ENCODE measurements at places on chromosomes 7 and 10.

- no peak for DNase-seq
Measured at GRCh38 chr7:1591396-1591795, 21.6 kb upstream of the PSMG3 start.

DNA sequence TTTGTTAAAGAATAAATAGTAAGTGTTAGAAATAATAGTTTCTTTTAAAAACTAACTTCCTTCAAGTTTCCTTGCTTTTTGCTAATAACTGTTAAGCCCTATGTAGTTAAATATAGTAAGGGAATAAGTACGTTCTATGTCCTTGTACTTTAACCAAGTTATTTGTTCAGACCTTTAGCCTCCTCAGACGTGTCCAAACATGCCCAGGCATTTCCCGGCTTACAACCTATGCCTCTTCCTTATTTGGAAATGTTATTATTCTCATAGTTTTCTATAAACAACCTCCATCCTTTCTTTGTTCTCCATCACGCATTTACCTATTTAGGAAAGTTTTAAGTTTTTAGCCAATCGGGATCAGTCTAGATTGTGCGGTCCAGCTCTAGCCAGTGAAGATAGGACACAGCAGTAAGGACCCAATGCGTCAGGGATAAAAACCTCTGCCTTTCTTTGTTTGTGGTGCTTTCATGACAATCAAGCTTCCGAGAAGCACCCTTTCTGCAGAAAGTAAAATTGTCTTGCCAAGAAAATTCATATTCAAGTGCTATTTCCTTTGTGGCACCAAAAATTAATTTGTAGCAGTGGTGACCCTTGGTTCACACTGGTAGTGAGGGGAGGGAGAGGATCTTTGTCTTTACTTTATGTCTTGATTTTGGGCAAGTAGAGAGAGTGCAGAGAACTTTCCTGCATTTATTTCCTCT lies 851.3 kb upstream of the POM121L12 start:
- DNase-seq = no peak

DNA sequence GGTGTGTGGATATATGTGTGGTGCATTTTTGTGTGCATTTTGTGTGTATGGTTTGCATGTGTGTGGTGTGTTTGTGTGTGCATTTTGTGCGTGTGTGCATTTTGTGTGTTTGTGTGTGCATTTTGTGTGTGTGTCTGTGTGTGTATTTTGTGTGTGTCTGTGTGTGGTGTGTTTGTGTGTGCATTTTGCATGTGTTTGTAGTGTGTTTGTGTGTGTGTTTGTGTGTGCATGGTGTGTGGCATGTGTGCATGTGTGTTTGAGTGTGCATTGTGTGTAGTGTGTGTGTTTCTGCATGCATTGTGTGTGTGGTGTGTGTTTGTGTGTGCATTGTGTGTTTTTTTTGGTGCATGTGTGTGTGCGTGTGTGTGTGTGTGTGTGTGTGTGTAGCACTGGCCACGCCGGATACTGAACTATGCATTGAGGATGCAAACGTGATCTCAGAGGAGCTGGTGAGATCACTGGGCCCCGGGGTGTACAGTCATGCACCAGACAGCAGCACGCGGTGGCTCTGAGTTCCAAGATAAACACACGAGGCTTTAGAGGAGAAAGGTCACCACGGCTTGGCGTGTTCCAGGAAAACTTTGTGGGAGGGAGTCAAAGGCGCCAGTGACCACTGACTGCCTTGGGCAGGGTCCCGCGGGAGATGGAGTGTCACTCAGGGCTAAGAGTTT lies 106.6 kb upstream of the SHH start:
- DNase-seq = no peak

- DNase-seq = no peak
Measured at GRCh38 chr7:35492451-35493175, 202.3 kb downstream of the HERPUD2 start.

DNA sequence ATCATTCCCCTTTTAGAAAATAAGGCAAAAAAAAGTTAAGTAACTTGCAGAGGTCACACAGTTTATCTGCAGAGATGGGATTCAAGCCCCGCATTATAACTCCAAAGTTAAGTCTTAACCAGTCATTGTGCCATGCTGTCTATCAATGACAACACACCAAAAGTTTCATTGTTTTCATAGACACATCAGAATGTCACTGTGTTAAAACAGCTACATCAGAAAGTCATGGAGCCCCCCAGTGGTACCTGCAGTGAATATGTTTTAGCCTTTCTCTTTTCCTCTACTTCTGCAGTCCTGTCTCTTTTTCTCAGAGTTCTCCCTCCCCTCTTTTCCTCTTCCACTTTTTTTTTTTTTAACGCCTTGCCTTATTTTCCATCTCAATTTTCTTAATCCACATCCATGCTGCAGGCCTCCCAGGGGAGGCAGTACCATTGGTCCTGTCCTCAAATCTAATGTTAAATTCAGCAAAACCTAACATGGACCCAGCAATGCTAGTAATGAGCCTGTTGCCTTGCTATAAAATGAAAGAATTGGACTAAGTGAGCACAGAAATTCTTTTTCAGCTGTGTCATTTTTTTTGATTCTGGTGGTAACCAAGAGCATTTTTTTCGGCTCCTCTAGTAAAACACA lies 3.8 kb upstream of the NRCAM start:
- DNase-seq = no peak

GRCh38 chr7:156503196-156503595 lies 137.4 kb upstream of the RNF32 start:
- no peak for DNase-seq

GRCh38 chr10:80526742-80527141 lies 11.0 kb upstream of the SH2D4B start:
- no peak for DNase-seq

- DNase-seq = no peak
Measured at GRCh38 chr10:3701491-3701890, 83.5 kb downstream of the KLF6 start.

- no peak for DNase-seq
Measured at GRCh38 chr7:114645451-114645850, 230.8 kb downstream of the FOXP2 start.

DNA sequence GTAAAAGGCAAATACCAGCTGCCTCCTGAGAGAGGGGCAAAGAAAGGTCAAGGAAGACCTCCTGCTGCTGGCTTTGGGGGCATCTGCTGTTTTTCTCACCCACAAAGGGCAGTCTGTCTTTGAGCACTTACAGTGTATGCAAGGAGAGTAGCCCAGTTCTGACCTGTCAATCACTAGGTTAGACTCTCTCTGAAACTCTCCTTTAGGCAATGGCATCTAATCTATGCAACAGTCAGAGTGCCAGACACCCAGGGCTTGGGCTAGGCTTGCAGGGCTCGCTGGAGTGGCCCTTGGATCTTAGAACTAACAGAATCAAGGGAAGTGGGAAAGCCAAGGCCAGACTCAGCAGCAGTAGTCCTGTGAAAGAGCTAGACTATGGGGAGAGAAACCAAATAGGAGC lies 522.9 kb downstream of the NRG3 start:
- DNase-seq = no peak

- no peak for DNase-seq
Measured at GRCh38 chr10:17736223-17736622, 15.8 kb upstream of the TMEM236 start.

GRCh38 chr7:29588900-29589696 lies 25.5 kb downstream of the PRR15 start:
- DNase-seq = no peak

DNA sequence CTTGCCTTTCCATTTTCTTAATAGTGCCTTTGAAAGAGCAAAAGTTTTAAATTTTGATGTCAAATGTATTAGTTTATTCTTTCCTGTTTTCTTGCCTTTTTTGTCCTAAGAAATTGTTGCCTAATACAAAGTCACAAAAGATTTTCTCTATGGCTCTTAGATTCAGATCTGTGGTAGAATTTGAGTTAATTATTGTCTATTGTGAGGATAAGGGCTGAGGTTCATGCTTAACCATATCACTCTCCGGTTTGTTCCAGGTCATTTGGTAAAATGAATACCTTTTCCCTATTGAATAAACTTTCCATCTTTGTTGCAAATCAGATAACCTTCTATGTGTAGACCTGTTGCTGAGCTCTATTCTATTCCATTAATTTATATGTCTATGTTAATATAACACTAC lies 96.0 kb downstream of the NOD1 start:
- no peak for DNase-seq

DNA sequence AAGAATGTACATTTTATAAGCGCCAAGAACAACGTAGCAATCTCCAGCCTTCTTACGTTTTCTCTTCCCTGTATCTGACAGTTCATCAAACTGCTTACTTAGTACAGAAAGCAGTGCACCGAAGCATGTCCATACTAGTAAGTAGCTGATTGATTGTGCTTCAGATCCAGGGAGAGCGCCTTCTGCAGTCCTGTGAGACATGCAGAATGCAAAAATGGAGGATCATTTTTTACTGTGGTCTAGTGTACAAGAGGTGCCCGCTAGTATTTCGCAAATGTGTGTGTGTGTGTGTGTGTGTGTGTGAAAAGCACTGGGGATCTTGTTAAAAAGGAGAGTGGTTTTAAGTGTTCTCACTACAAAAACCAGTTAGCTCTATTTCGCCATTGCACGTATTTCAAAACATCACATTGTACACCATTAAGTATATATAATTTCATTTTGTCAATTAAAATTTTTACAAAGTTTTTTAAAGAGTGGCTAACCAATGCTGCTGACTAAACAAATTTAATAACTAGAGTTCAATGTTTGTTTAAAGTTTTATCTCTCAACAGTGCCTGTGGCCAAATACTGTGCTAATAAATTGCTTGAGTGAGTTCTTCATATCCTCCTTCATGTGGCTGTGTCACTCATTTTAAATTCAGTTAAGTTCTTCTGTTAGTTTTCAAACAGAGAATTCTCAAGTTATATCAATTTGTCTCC lies 99.6 kb downstream of the ZMYND11 start:
- no peak for DNase-seq

DNA sequence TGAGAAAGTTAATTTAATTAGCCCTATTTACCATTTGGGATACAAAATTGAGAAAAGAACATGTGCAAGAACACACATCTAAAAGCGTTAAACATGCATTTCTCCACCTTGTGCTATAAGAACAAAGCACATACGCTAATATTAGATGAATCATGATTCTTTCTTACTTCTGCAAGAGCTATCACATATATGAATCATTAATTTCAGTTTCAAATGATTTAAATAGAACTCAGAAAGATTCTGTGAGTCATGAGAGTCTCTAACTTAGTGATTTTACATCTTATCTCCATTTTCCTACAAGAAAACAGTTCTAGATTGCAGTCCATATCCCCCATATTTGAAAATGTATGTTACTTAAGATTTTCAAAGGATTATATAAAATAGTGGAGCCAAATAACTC lies 173.9 kb downstream of the RNLS start:
- no peak for DNase-seq

DNA sequence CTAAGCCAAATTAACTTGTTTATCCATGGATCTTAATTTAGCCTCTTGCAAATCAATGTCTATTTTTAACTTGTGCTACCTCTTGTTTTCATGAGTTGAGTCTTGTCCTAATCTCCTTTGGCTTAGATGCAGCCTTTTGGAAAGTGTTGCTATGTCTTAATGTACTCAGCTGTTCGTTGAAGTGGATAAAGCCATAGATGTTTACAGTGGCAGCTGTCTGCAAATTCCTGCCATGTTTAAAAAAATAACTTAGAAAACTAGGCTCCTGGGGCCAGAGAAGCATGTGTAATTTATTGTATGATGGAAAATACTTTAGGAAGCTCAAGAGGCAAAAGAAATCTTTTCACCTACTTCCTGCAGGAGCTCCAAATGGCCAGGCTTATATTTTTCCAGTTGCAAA lies 253.1 kb upstream of the RHOBTB1 start:
- no peak for DNase-seq

- no peak for DNase-seq
Measured at GRCh38 chr7:147653456-147653855, 937.1 kb upstream of the C7orf33 start.

DNA sequence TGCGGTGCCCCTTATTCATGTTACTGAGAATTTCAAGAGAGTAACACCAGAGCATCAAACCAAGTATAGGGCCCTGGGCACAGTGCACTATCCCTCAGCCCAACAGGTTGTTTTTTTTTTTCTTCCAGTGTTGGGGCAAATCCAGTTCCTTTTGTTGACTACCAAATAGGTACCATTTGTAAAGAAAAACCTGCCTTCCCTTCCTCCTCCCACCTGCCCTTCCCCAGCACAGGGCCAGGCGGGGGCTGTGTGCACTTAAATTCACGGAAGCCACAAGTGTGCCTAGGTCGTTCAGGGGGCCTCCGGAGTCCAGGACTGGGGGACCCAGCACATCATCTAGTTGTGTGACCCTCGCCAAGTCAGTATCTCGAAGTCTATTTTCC lies 595 bp upstream of the SFXN4 start:
- DNase-seq = no peak

- no peak for DNase-seq
Measured at GRCh38 chr10:132371641-132372081, 25.3 kb upstream of the PWWP2B start.

GRCh38 chr7:94748376-94748775 lies 92.4 kb upstream of the SGCE start:
- DNase-seq = no peak

DNA sequence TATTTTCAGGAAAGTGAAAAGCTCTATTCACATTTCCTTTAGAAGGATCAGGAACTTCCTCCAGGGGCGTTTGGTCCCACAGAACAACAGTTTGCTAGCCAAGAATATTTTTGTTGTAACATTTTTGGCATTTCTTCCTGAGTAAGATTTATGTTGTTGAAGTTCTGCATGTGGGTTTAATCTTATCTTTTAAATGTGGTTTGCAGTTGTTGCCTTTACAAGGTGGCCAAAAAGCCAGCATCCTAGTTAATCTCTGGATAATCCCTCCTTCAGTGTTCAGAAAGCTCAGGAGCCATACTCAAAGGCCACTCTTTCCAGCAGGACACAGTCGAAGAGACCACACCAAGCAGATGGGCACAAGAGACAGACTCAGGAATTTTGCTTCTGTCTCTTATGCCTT lies 30.0 kb downstream of the SLC26A4 start:
- no peak for DNase-seq

DNA sequence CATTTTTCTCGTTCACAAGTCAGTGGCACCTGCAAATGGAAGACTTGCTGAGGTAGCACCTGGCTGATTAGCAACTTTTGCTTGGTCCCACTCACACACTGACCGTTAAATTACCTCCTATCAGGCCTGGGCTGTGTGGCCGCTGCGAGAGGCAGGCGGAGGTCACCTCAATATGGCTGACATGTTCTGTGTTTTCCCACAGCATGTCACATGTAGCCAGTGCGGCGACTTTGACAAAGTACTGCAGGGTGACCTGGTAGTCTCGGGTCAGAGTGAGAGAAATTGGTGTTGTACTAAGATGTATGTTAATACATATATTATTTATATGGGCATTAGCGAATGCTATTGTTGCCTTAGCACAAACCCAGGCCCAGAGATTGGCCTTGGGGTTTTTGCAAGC lies 307.5 kb downstream of the LRMDA start:
- DNase-seq = no peak

GRCh38 chr7:5495581-5496375 lies 72.1 kb upstream of the TNRC18 start:
- DNase-seq = no peak
